ENCODE measurements at places on chromosomes 7 and 10. TPM values are rescaled to one million over a fixed set of nuclear protein-coding genes. Genes with fewer than 3 reads are reported as not detected.

DRGX gene
- not detected for total RNA-seq

FOXI2 gene
- total RNA-seq: not detected

CNNM1 gene
- total RNA-seq: not detected

MCM10 gene
- total RNA-seq: 2.1 TPM

ARL3 gene
- 2.0 TPM for total RNA-seq

TRPV5 gene
- total RNA-seq: not detected

UNC5B gene
- total RNA-seq: 0.07 TPM

NPFFR1 gene
- total RNA-seq: not detected

ANKRD61 gene
- not detected for total RNA-seq

SLC29A4 gene
- total RNA-seq: 0.47 TPM

OR2A1 gene
- not detected for total RNA-seq

ADRA2A gene
- total RNA-seq: 0.22 TPM

DNA sequence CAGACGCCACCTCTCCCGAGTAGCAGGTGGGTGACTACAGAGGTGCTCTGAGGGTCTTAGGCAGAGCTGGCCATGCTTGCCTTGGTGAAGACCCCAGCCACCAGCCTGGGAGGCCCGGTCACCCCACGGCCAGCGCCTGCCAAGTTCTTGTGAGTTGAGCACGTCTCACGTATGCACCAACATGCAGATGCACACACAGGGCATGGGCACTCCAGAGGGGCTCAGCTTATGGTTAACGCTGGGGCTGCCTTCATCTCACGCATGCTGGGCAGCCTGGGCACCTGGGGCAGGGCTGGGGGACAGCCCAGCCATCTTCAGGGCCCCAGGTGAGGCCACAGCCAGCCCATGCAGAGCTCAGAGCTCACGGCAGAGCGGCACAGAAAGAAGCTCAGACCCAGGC is 41.0 kb downstream of the PTPRN2 start:
- H3K36me3 ChIP-seq: no peaks in the 10 kb centered on the region
- H3K27ac ChIP-seq: no peak overlapping the region
- H3K27me3 ChIP-seq: no peaks in the 10 kb centered on the region
- no peak for DNase-seq

- DNase-seq: no peak
- no peak overlapping the region for H3K27ac ChIP-seq
- no peaks in the 10 kb centered on the region for H3K4me1 ChIP-seq
- H3K36me3 ChIP-seq: no peaks in the 10 kb centered on the region
- H3K4me3 ChIP-seq: no peak overlapping the region
These were observed 17.6 kb upstream of the AKR1C3 start for GRCh38 chr10:5076615-5077014.

DNA sequence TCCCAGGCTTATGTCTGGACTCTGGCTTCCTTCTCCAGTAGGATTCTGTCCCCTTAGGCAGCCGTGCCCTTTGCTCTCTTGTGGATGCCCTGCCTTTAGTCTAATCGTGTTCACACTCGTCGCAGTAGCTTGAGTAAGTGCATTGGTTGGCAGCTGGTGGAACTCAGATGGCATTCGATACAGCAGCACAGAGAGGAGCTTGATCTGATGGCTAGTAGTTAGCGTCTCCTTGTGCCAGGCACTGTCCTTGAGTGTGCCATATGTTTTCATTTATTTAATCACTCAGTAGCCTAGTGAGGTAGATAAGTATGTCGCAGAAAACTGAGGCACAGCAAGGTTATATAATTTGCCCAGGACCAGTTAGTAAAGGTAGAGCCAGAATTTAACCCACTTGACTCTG is 18.2 kb upstream of the PARP12 start:
- H3K27me3 ChIP-seq: no peaks in the 10 kb centered on the region
- no peak overlapping the region for H3K4me3 ChIP-seq
- H3K27ac ChIP-seq: no peak overlapping the region
- DNase-seq: no peak
- H3K36me3 ChIP-seq: no peaks in the 10 kb centered on the region

GRCh38 chr7:15954671-15955354 is 268.3 kb upstream of the MEOX2 start:
- no peaks in the 10 kb centered on the region for H3K27me3 ChIP-seq
- no peak overlapping the region for H3K4me3 ChIP-seq
- DNase-seq: no peak
- H3K4me1 ChIP-seq: no peaks in the 10 kb centered on the region

GRCh38 chr10:13704964-13705363 is 118.2 kb downstream of the PRPF18 start:
- H3K27ac ChIP-seq: no peak overlapping the region
- peaks cover 3% of the 10 kb centered on the region for H3K27me3 ChIP-seq
- no peak overlapping the region for H3K4me3 ChIP-seq
- no peak for DNase-seq

DNA sequence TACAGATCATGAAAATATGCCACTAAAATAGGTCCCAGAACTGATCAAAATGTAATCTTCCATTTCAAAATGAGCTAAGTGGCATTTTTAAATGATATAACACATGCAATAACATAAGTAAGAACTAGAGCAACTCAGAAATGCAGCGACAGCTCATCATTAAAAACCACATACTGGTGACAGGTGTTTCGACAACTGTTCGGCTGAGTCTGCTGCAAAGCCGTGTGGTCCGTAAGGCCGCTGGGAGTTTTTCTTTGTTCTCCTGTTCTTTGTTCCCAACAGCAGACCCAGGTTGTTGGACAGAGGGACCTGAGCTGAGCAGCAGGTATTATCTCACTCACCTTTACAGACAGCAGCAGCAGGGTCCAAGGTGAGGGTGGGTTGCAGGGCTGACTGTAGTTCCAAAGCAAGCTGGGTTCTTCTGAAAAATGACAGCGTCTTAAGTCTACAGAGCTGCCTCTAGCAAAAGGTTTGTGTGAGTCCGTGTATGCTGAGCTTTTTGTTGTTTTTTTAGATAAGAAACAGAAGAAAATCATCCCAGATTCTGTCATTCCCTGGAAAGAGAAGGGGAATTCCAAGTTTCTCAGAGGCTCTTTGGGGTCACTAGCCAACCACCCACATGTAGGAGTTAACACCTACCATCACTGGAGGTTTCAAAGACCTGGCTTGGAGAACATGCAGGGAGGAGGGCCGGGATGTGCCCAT is 45.4 kb upstream of the MACROH2A2 start:
- no peak for DNase-seq
- H3K36me3 ChIP-seq: no peaks in the 10 kb centered on the region
- no peak overlapping the region for H3K4me3 ChIP-seq
- H3K27ac ChIP-seq: no peak overlapping the region

- H3K4me1 ChIP-seq: no peaks in the 10 kb centered on the region
- no peak overlapping the region for H3K27ac ChIP-seq
- no peaks in the 10 kb centered on the region for H3K36me3 ChIP-seq
- no peaks in the 10 kb centered on the region for H3K27me3 ChIP-seq
These were observed 35.5 kb upstream of the PTPRZ1 start for GRCh38 chr7:121837462-121837861.

DNA sequence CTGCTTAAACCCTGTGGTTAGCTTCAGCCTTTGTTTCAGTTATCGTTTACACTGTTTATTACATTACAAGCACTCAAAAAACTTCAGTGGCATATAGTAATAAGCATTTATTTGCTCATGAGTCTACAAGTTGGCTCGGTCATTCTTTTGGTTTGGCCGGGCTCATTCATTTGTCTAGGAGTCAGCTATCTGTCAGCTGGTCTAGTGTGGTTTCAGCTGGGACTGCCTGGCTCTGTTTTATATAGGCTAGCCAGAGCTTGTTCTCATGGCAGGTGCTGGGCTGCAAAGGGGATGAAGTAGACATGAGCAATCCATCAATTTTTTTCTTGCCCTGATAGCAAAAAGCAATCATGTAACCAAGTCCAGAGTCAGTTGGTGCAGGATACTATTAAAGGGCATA is 103.6 kb downstream of the MKLN1 start:
- no peak for DNase-seq
- H3K36me3 ChIP-seq: peaks cover 43% of the 10 kb centered on the region
- H3K27me3 ChIP-seq: no peaks in the 10 kb centered on the region
- no peaks in the 10 kb centered on the region for H3K4me1 ChIP-seq

- no peak overlapping the region for H3K4me3 ChIP-seq
- no peaks in the 10 kb centered on the region for H3K4me1 ChIP-seq
- no peak overlapping the region for H3K27ac ChIP-seq
- DNase-seq: peak; percentile 75
- peaks cover 4% of the 10 kb centered on the region for H3K27me3 ChIP-seq
These were observed 32.2 kb downstream of the FOXL3 start for GRCh38 chr7:322111-322671.

GRCh38 chr7:141676618-141677017 is 25.3 kb downstream of the DENND11 start:
- H3K4me3 ChIP-seq: no peak overlapping the region
- DNase-seq: peak; percentile 38
- no peaks in the 10 kb centered on the region for H3K27me3 ChIP-seq
- no peak overlapping the region for H3K27ac ChIP-seq

GRCh38 chr10:80166581-80167470 is 34.3 kb downstream of the PLAC9 start:
- peaks cover 91% of the 10 kb centered on the region for H3K36me3 ChIP-seq
- no peak overlapping the region for H3K4me3 ChIP-seq
- H3K27ac ChIP-seq: no peak overlapping the region
- peaks cover 5% of the 10 kb centered on the region for H3K4me1 ChIP-seq

DNA sequence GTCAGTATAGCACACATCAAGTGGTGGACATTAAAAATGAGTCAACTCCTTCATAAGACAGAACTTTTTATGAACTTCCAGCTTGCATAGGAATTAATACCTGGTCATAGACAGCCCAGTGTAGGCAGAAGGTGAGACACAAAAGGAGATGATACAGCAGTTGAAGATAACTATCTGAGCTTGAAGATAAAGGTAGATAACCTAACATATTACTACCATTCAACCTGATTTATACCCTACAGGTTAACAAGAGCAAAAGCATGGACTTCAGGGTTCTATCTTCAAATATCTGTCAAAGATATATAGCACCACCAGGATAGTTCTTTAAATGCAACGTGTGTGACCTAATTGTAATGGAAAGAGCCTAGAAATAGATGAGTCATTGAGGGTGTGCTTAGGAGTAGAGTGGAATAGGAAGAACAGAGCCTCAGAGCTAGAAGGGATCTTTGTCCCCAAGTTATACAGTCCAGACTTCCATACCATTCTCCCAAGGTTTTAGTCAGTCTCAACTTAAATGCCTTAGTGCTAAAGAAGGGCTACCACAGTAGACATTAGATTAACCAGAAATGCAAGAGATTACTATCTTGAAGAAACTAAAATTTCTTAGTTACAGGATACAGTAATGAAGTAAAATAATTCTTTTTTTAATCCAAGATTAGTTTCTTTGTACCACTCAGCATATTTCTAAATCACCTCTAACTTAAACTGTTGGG is 9.2 kb downstream of the ZNF800 start:
- no peaks in the 10 kb centered on the region for H3K27me3 ChIP-seq
- H3K4me3 ChIP-seq: peak overlapping the region; percentile 33
- peaks cover 54% of the 10 kb centered on the region for H3K4me1 ChIP-seq

DNA sequence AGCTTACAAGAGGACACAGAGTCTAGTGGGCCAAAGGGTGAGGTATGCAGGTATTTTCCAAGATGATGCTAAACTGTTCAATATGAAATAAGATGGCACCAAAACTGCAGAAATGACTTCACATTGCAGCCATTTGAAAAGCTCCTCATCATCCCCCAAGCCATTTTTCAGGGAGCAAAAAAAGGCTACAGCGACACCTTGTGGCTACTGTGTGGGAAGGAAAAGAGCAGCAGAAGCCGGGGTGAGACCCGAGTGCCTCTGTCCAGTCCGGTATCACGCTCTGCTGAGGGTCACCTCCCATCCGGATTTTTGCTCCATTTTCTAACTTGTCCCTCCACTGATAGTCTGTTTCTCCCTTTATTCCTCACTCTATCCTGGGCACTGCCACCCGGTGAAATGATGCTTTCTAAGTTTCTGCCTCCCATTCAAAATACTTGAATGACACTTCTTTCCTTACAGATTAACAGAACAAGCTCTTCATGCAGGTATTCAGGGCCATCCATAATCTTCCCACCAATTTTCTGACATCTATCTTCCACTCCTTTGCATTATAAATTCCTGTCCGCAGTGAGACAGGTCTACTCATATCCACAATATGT is 220.2 kb downstream of the DGKI start:
- H3K27ac ChIP-seq: no peak overlapping the region
- DNase-seq: no peak
- no peaks in the 10 kb centered on the region for H3K4me1 ChIP-seq
- peaks cover 2% of the 10 kb centered on the region for H3K27me3 ChIP-seq
- no peak overlapping the region for H3K4me3 ChIP-seq
- no peaks in the 10 kb centered on the region for H3K36me3 ChIP-seq

DNA sequence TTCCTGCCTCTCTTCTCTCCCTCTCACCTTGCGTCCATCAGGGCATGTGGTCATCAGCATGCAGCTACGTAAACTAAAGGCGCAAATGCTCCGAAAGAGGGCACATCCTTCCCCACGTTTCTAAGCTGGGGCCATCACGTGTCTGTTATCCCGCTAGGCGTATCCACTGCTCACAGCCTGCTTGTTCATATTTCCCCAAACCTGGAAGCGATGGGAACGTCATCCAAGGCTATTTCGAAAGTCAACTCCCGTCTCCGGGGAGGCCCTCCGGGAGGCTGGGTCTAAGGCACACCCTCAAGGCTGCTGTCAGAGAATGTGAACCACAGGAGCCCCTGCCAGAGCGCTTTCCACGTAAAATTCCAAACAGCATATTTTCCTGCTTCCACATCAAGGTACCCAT is 199.2 kb downstream of the DIP2C start:
- H3K36me3 ChIP-seq: no peaks in the 10 kb centered on the region
- no peak overlapping the region for H3K4me3 ChIP-seq
- no peak for DNase-seq
- no peaks in the 10 kb centered on the region for H3K27me3 ChIP-seq
- H3K4me1 ChIP-seq: no peaks in the 10 kb centered on the region
- no peak overlapping the region for H3K27ac ChIP-seq

DNA sequence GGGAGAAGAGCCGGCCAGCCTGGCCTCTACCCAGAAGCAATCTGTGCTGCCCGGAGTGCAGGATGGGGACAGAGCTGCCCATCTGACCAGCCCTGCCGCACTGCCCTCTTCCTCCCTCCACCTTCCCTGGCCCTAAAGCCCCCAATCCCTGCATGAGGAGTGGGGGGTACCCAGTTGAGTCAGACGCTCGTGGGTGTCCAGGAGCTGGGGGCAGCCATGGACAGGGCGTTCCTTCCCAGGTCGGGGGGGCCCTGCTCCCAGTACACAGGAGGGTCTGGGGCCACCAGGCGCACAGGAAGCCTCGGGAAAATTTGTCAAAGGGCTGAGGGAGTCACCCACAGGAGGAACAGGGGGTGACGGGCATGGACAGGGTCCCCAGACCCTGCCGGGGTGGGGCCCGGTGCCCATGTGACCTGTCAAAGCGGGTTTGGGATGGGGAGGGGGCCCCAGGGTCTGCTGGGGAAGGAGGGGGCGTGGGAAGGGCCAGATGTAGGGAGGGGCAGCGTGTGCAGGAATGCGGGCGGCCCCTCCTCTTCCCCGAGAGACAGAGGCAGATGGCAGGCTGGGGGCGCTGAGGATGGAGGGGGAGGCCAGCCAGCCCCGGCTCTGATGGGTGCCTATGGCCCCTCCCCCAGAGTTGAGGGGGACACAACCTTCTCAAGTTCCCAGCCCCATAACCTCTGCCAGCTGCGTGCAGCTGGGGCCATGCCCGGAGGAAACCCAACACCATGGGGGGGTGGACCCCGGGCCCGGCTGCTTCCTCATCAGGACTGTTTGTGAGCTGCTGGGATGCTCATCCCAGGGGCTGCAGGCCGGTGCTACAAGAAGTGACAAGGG is 21.5 kb upstream of the GRIFIN start:
- H3K4me3 ChIP-seq: no peak overlapping the region
- no peak overlapping the region for H3K27ac ChIP-seq
- H3K4me1 ChIP-seq: peaks cover 6% of the 10 kb centered on the region
- no peaks in the 10 kb centered on the region for H3K36me3 ChIP-seq

GRCh38 chr7:116354171-116354545 is 143.8 kb downstream of the TES start:
- no peak overlapping the region for H3K27ac ChIP-seq
- no peaks in the 10 kb centered on the region for H3K4me1 ChIP-seq
- no peak overlapping the region for H3K4me3 ChIP-seq
- no peaks in the 10 kb centered on the region for H3K36me3 ChIP-seq
